ENCODE measurements at places on chromosomes 1 and 21.

DNA sequence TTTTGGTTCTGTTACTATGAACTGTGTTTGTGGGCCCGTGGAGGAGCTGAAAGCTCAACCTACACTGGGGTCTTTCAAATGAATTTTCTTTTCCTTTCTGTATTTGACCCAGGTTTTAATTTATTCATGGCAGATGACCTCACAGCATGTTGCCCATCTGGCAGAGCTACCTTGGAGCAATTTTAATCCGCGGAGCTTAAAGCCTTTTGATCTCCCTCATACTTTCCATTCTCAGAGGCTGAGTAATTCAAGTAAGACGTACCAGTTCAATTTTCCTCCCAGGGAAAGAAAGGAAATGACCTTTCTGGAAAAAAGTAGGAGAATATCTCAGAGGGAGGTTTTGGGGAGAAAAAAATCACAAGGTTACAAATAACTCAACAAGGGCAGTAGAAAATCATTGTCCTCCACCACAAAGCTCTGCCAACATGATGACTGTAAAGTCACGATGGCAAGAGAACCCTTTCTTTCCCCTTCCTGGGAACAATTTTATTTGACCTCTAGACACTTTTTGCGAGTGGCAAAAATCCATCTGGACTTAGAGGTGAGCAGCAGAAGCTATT, 21.6 kb upstream of the PCP4 start:
- no peak for DNase-seq

DNA sequence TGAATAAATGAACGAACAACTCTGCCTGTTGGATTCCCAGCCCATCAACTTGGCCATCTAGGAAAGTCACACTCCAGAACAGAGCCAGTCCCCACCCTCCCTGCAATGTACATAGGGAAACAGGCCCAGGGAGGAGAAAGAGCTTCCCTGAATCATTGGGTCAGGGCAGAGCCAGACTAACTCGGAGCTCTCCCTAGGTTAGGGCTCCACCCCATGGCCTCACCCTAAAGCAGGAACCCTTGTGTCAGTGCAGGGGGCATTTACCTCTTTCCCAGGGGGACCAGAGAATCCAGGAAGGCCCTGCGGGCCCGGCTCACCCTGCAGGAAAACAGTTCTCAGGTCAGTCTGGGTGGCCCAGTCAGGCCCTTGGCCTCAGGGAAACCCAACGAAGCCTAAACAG, 11.6 kb downstream of the COL9A2 start:
- DNase-seq, result no peak

DNA sequence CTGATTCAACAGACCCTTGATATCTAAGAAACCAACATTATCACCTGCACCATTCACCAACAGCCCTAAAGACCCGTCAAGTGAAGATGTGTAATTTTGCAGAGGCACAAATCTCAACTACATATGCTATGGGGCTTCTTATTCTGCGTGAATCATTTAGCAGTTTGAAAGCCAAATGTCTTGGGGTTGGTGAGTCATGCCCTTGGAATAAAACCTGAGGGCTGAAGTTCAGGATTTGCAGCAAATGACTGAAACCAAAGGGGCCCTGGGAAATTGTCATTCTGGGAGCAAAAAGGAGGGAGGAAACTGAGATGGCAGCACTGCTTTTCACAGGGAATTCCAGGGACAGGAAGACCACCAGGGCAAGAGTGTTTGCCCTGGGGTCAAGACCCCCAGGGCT, 79.2 kb upstream of the TNR start:
- DNase-seq, result no peak

GRCh38 chr1:168920456-168921094, 185.9 kb upstream of the ATP1B1 start:
- no peak for DNase-seq

GRCh38 chr1:67759692-67760029, 73.6 kb downstream of the GNG12 start:
- no peak for DNase-seq

GRCh38 chr1:193105821-193106177, 585 bp upstream of the GLRX2 start:
- no peak for DNase-seq

DNA sequence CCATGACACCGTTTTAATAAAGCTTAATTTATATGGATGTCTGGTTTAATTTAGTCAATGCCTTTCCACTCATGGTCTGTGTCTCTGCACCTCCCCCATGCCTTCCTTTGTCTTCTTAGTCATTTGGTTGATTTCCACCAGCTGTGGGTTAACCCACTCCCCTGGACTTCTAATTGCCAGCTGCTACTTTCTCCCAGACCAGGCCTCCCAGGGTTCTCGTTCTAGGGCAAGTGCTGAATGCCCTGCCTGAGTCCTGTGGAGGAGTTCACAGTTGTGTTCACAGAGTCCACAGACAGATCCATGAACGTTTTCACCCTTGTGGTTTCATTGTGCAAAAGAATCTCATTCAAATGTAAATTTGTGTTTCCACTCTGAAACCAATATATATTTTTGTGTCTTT, 243.4 kb downstream of the NUF2 start:
- no peak for DNase-seq

- DNase-seq, result no peak
Observed at GRCh38 chr21:33561373-33561772, 18.5 kb downstream of the SON start.

DNA sequence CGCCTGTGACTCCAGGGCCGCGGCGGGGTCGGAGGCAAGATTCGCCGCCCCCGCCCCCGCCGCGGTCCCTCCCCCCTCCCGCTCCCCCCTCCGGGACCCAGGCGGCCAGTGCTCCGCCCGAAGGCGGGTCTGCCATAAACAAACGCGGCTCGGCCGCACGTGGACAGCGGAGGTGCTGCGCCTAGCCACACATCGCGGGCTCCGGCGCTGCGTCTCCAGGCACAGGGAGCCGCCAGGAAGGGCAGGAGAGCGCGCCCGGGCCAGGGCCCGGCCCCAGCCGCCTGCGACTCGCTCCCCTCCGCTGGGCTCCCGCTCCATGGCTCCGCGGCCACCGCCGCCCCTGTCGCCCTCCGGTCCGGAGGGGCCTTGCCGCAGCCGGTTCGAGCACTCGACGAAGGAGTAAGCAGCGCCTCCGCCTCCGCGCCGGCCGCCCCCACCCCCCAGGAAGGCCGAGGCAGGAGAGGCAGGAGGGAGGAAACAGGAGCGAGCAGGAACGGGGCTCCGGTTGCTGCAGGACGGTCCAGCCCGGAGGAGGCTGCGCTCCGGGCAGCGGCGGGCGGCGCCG, at the start of gene SIM2:
Gene SIM2 (plus strand): TSS at position 135 of the 565 bp plus-strand sequence. CDS start 632 bp downstream, outside the sequence.
- DNase-seq, result no peak

DNA sequence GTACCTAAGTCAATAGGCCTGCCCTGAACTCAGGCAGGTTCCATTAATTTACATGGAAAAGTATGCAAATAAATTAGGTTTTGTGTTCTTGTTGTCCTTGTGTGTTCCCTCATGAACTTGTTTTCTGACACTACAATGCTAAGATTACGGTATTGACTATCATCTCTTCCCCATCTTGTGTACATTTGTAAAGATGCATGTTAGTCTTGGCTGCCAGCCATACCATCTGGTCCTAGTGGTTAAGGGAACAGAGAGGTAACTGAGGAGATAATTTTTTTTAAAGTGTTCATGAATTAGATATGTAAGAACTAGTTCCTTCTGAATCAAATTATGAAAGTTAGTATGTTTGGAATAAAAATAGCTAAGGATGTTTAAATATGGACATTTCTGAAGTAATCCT, 167.6 kb upstream of the ADAMTS5 start:
- DNase-seq, result no peak

- no peak for DNase-seq
Observed at GRCh38 chr1:198165927-198166647, 9.3 kb downstream of the NEK7 start.

- no peak for DNase-seq
Observed at GRCh38 chr1:27539901-27540861, 50.2 kb upstream of the WASF2 start.

GRCh38 chr1:212601524-212601923, 7.0 kb upstream of the ATF3 start:
- no peak for DNase-seq

DNA sequence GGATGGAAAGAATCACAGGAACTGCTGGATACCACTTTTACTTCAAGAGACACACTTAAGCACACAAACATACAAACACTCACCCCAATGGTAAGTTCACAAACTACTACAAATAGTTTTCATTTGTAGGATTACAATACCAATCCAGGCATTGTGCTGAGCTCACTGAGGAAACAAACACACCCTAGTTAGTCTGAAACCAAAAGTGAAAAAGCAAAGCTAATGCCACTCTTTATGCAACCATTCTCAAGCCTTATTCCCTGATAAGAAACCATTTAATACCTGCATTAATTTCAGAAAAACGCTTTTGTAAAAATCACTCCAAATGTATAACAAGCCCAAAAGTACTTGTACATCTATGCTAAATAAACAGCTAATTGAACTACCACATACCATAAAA, 38.3 kb downstream of the RNF115 start:
- DNase-seq, result no peak

- DNase-seq, result no peak
Observed at GRCh38 chr1:61071205-61072130, 10.9 kb upstream of the NFIA start.

DNA sequence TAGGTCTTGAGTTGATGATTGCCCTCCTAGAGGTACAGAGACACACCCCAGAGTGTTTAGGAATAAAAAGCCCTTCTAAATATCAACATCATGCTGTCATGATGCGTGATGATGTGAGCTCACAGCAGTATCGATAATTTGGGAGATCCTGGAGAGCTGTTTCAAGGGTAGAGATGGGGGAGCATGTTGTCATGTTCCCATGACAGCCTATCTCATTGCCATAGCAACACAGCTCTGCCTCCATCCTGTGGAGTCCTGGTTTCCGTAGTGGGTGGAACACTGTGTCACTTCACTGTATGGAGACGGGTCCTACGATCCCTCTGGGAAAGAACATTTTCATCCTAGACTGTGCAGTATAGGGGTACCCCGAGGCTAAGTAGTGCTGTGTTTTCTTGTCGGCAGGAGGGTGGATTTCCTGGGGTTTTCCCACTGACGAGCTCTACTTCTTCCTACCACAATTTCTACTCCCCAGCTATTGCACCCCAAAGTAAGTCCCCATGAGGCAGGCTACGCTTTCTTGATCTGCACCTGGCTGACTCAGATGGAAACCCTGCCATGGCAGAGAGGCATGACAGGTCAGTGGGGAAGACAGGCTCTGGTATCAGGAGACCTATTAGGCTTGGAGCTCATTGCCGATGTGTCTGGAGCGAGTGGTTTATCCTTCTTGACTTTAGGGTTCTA, 7.2 kb downstream of the KISS1 start:
- no peak for DNase-seq

DNA sequence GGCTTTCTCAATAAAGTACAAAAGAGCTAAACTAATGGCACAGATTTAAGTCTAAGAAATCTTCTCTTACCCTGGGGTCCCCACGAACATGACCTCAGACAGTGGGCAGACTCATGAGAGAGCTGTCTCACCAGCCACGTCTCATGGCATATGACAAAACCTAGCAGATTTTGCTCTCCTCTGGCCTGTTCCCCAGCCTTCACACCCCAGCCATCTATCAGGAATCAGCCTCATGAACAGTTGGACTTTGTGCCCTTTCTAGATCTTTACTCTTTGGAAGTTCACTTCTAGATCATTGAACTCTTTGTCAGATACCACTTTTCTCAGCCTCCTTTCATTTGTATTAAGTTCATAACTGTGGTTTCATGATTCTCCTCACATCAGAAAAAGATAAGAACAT, 14.2 kb upstream of the HSD3B1 start:
- no peak for DNase-seq

- DNase-seq, result no peak
Observed at GRCh38 chr1:161177936-161178244, 583 bp upstream of the B4GALT3 start.

GRCh38 chr21:32819694-32820093, 48.1 kb upstream of the PAXBP1 start:
- no peak for DNase-seq

DNA sequence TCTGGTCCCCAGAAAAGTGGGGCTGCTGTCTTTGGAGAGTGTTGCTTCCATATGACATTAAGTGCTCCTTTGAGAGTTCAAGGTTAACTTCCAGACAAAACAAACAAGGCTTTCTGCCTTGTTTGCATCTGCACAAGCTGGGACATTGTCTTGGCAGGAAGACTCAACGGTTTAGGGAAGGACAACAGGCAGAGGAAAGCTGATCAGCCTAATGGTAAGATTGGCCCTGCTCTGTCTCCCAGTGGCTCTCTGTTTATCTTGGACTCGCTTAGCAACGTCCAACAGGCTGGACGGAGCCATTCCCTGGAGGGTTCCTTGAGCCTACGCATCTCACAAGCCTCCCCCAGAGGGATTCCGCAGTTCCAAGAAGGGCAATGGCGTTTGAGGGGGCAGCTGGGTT, 62.2 kb upstream of the SLC44A3 start:
- DNase-seq, result no peak

DNA sequence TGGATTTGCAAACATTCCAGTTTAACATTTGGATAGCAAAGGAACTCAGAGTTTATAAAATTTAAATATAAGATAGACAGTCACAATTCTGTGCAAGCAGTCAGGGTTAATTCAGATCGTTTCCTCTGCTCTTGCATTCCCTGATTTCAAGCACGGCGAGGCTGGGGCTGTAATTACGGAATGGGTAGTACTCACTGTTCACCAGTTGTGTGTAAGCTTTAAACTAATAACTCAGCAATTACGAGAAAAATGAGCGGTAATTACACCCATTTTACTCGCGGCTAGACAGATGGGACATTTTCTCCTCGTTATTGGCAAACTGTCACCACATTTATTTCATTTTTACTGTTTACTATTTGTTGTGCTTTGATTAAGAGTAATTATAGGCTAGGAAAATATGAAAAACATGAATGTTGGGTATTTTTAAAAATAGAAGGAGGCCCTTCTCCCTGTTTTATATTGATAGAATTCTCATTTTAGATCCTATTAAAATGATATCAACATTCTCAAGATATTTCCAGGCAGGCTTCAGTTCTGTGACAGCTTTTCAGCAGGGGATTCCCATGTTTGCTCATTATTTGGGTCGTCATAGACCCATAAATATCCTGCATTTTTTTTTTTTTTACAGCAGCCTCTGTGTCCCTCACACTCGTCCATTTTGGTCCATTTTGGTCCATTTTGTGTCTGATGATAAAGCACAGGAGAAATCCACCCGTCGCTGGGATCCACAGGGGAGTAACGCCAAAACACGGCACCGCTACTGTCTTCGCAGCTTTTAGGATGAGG, 208.3 kb downstream of the DSCAM start:
- no peak for DNase-seq

DNA sequence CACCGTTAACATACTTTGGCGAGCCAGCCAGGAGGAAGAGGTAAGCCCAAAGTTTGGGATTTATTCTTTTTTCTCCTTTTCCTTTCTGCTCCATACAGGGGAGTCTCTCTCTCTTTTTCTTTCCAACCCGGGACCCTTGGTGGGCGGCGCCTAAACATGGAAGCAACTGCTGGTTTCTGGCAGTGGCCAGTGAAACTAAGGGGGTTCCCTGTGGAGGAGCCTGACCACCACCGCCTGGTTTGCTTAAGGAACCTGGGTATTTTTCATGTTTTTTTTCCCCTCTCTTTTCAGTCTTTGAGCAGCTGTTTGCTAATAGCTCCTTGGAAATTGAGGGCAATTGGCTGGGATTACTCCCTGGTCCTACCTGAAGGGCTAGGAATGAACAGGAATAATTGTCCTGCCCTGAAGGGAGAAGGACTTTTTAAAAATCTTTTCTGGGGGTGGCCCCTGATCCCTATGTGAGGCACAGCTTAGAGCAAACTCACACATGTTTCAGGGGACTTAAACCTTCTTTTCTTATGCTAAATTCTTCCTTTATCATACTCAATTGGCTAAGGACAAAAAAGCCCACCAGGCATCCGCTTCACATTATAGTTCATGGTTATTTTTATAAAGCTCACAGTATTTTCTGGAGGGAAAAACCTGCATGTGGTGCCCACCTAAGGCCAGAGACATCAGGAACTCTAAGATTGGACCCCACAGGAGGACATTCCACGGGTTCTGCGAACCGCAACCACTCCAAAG, 61.3 kb upstream of the PLD5 start:
- no peak for DNase-seq

Data from activated CD4-positive, alpha-beta T cell treated with anti-CD3 and anti-CD28 coated beads for 1 hour (primary cell).